ENCODE measurements at places on chromosomes 5 and 9. TPM values are rescaled to one million over a fixed set of nuclear protein-coding genes. Genes with fewer than 3 reads are reported as not detected.

The FBN2 gene
- not detected for total RNA-seq

DNA sequence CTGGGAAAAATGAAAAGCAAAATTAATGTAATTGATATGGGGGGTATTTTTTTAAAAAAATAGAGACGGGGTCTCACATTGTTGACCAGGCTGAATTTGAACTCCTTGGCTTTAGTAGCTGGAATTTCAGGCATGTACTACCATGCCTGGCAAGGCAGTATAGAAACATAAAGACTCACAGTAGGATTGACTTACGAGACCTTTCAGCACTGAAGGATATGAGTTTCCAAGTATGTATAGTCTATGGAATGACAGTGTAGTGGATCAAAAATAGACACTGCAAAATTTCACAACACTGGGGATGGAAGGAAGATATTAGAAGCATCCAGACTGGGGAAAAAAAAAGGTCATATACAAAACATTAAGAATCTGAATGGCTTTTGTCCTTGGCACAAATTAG lies 6.8 kb downstream of the DCP2 start:
- H3K4me3 ChIP-seq = no peak overlapping the region
- no peak for DNase-seq
- peaks cover 27% of the 10 kb centered on the region for H3K36me3 ChIP-seq
- peaks cover 62% of the 10 kb centered on the region for H3K4me1 ChIP-seq
- H3K27ac ChIP-seq = no peak overlapping the region

The EXOSC2 gene
- 82.5 TPM for total RNA-seq

DNA sequence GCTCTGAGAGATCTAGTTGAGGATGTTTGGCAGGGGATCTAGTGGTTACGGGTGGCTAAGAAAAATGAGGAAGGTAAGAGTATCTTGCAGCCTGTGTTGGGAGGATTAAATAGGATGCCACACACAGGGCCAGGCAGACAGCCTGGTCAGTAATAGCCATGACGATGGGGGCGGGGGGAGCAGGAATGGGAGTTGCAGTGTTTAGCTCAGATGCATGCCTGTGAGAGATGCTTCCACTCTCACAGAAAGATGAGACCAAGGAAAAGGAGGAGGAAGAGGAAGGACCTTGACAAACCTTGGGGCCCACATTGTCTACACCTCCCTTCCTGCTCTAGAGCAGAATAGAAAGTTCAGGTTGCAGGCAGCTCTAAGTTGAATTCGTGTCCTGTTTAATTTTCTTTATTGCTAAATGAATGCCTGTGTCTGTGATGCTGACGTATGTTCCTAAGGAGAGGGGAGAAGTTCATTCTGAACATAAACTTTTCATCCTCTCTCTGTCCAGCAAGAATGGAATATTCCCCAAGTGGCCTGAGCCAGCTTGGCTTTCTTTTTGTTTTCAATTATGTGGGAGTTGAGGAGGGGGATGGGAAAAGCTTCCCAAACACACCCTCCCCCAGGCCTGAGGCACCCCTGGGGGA lies 28.7 kb downstream of the TGFBI start:
- no peak for DNase-seq
- no peaks in the 10 kb centered on the region for H3K27me3 ChIP-seq

- H3K4me3 ChIP-seq = no peak overlapping the region
- no peak overlapping the region for H3K27ac ChIP-seq
- DNase-seq = no peak
- no peaks in the 10 kb centered on the region for H3K36me3 ChIP-seq
Measured at GRCh38 chr5:83577036-83577636, 105.6 kb downstream of the VCAN start.

The CTSV gene
- total RNA-seq = 0.34 TPM

DNA sequence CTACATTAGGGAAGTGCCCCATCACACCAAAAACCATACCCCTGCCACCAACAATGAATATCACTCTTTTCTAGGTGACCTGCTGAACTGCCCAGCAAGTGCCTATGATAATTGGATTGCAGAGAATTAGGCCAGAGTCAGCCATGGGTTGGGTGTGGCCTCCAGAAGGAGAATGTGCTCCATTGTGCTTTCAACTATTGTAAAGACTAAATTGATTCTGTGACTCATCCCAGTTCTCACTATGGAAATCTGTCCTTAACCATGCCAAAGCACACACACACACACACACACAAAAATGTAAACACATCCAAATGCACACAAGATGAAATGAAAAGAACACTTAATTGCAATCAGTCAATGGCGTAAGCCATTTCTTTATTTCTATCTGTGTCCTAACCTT lies 25.7 kb downstream of the DRD1 start:
- DNase-seq = no peak
- H3K27me3 ChIP-seq = peaks cover 21% of the 10 kb centered on the region
- no peaks in the 10 kb centered on the region for H3K36me3 ChIP-seq
- no peak overlapping the region for H3K4me3 ChIP-seq

All from activated CD8-positive, alpha-beta T cell treated with anti-CD3 and anti-CD28 coated beads for 36 hours (primary cell).